ENCODE measurements at places on chromosomes 4 and X. TPM values are rescaled to one million over a fixed set of nuclear protein-coding genes. Genes with fewer than 3 reads are reported as not detected.

- DNase-seq = no peak
Observed at GRCh38 chr4:3338321-3338838, 45.6 kb downstream of the RGS12 start.

GRCh38 chr4:176065435-176066291 is at the start of gene WDR17:
Gene WDR17 (plus strand): TSS chr4:176065841. CDS start chr4:176111581, 45,740 bp downstream.
- DNase-seq = no peak

The GCNA gene
- 0.72 TPM for total RNA-seq

DNA sequence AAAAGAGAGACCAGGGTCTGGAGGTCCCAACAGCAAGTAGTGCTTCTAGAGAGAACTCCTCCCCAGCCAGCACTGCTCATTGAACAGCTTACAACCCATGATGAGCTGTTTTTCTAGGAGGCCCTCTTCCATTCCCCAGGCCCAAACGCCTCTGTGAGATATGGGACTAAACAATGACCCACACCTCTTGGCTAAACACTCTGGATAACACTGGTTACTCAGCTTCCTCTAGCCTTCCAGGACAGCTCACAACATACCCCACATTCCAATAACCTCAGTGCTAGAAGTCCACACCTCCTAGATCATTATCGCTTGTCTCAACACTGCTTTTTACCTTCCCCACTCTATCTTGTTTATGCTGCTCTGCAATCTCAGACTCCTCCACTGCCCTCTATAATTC is 35.4 kb upstream of the PGRMC2 start:
- peak; percentile 80 for DNase-seq

The BBS7 gene
- total RNA-seq = 25.5 TPM

DNA sequence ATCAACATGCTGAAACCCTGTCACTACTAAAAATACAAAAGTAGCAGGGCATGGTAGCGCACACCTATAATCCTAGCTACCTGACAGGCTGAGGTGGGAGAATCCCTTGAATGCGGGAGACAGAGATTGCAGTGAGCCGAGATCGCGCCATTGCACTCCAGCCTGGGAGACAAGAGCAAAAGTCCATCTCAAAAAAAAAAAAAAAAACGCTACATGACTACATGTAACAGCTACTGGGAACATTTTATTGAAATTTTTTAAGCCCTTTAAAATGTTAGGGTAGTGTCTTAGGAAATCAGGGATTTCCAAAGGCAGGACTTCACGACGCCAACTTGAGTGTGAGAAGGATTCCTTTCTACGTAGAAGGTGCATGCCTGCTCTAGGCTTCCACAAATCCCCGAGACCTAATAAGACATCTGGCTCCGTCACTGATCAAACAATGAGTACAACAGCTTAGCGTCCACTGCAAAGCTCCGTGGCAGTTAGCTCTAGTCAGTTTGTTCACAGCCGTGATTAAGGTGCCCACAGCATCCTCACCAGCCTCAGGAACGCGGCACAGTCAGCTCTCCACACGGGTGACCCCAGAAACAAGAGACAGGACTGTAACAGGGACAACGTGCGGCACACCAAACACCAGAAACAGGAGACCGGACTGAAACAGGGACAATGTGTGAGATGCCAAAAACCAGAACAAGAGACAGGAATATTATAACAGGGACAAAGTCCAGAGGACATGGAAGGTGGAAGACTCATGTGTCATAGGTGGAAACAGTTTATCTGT is 33.7 kb downstream of the DHRSX start:
- DNase-seq = no peak

- DNase-seq = no peak
Observed at GRCh38 chr4:37188100-37188499, 56.4 kb upstream of the NWD2 start.
